NCI-H510A (cell line): ENCODE measurements at places on chromosomes 12 and 14.

GRCh38 chr12:116698554-116699075 lies 39.3 kb downstream of the SPRING1 start:
- DNase-seq: no peak

- no peak for DNase-seq
Observed at GRCh38 chr12:121858662-121859572, at the start of gene HPD. Gene HPD (minus strand): TSS chr12:121858859. CDS start chr12:121858823, 36 bp downstream.

DNA sequence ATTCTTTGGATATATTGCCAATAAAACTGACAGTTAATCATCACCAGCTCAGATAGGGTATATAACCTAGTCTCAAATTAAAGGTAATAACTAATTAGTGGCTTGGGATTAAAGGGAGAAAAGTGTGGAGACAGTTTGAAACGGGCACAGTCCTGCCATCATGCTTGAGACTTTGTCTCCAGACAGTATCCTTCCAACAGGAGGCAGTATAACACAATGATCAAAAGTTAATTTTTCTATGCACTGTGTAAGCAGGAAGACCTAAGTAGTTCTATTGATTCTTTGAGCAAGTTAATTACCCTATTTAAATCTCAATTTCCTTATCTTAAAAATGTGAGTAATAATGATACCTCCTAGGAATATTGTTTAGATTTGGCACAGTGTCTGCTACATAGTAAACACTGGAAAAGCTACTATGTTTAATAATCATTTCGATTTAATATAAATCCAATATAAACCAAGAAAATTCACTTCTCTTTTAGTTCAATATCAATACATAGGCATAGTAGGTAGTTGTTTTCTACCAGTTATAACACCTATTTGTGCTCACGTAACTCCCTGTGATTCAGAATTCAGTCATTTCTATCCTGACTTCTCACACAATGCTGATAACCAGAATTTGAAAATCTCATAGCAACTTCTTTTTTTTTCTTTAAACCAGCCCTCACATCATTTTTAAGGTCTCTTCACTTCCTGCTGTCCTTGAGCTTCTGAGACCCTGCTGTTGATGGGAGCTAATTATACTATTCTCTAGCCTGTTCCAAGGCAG lies 53.7 kb downstream of the GALNT4 start:
- DNase-seq: no peak

GRCh38 chr12:107607464-107608392 lies 77.9 kb upstream of the PWP1 start:
- peak; percentile 72 for DNase-seq

DNA sequence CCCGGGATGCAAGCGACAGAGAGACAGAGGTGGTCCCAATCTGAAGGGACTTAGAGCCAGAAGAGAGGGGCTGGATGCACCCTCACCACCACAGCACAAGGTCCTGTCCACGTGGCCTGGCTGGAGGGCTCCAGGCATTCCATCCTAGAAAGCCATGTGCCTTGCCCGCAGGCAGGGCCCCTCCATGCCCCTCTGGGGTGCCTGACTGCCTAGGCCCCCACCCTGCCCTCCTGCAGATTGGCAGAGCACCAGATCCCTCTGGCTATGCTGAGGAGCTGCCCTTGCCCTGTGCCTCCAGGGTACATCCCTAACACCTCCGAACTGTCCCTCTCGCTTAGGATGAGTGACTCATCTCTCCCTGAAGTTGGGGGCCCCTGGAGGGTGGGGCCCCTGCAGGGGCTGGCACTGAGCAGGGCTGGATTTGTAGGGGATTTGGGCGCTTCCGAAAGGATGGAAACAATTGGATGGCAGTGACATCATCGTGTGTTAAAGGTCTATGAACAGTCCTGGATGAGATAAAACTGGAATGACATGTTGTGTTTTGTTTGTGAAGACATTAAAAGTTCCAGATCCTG lies 50.9 kb downstream of the CHGA start:
- DNase-seq: no peak

GRCh38 chr14:72711936-72712335 lies 182.0 kb downstream of the DPF3 start:
- no peak for DNase-seq

- no peak for DNase-seq
Observed at GRCh38 chr14:99857551-99857950, 64.3 kb downstream of the EML1 start.

DNA sequence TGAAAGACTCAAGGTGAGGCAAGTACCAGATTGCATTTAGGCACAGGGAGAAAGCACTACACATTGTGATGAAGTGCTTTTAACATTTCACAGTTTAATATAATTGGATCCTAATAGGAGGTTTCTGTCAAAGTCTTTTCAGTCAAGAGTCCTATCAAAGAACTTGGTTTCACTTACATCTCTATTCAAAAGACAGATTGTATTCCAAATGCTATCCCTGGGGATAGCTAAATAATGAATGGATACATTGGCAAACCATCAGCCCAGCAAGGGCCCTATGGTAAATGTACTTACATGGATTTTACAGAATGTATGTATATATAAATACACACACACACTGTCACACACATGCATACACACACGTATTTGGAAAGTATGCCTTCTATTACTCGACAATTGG lies 655.5 kb upstream of the FLRT2 start:
- DNase-seq: no peak

GRCh38 chr12:31236998-31237637 lies 88.8 kb downstream of the SINHCAF start:
- DNase-seq: no peak

DNA sequence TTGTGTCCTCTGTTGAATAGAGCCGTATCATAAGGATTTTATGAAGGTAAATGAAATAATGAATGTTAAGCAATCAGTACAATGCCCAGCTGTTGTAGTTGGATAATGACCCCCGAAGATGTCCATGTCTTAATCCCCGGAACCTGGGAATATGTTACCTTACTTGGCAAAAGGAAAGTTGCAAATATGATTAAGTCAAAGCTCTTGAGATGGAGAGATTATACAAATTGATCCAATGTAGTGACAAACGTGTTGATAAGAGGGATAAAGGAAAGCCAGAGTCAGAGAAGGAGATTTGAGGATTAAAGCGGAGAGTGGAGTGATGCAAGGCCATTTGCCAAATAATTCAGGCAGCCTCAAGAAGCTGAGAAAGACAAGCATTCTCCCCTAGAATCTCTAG lies 19.2 kb upstream of the MGAT4C start:
- no peak for DNase-seq

GRCh38 chr12:25317553-25317952 lies 66.8 kb upstream of the KRAS start:
- no peak for DNase-seq

DNA sequence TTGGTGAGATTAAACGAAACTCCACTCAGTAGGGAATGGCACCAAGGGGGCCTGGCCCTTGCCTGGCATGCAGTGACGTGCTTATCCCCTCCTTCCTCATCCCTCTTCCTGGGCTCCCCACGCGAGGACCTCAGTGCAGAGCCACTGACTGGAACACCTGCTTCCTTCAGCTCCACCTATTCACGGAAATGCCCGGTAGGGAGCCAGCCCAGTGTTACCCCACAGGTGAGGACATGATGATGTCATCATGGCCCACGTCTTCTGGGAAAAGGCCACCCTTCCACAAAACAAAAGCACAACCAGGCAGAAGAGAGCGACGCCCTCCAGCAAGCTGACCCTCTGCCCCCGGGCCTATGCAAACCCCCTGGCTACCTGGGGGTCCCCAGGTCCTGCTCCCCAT lies 42.1 kb downstream of the CCDC85C start:
- no peak for DNase-seq

- DNase-seq: no peak
Observed at GRCh38 chr14:93716746-93717667, 71.3 kb downstream of the PRIMA1 start.

DNA sequence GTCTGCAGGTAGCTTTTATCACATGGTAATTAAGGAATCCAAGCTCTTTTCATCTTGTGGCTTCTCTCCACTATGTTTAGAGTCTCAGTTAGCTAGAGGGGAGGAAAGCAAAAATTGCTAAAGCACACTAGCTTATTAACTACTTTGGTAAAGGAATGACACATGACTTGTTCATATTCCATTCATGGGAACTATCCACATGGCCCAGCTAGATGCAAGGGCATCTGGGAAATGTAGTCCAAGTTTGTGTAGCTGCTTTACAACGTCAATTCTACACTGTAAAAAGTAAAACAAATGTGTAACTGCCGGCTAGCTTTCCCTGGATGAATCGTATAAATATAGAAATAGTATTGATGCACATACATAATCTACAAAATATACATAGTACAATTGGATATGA lies 244.5 kb upstream of the LRFN5 start:
- no peak for DNase-seq

GRCh38 chr12:95663525-95663924 lies 112.2 kb upstream of the USP44 start:
- DNase-seq: no peak

- no peak for DNase-seq
Observed at GRCh38 chr14:59964251-59965007, 44.5 kb downstream of the LRRC9 start.

GRCh38 chr12:49428793-49429192 lies 61.5 kb downstream of the SPATS2 start:
- DNase-seq: no peak

- no peak for DNase-seq
Observed at GRCh38 chr12:69459477-69459876, 10.7 kb upstream of the FRS2 start.

- DNase-seq: no peak
Observed at GRCh38 chr12:84638811-84639368, 273.7 kb downstream of the SLC6A15 start.
